ENCODE measurements at places on chromosomes 7 and 10.

GRCh38 chr7:7581531-7582179 is 15.0 kb downstream of the MIOS start:
- no peak for DNase-seq

DNA sequence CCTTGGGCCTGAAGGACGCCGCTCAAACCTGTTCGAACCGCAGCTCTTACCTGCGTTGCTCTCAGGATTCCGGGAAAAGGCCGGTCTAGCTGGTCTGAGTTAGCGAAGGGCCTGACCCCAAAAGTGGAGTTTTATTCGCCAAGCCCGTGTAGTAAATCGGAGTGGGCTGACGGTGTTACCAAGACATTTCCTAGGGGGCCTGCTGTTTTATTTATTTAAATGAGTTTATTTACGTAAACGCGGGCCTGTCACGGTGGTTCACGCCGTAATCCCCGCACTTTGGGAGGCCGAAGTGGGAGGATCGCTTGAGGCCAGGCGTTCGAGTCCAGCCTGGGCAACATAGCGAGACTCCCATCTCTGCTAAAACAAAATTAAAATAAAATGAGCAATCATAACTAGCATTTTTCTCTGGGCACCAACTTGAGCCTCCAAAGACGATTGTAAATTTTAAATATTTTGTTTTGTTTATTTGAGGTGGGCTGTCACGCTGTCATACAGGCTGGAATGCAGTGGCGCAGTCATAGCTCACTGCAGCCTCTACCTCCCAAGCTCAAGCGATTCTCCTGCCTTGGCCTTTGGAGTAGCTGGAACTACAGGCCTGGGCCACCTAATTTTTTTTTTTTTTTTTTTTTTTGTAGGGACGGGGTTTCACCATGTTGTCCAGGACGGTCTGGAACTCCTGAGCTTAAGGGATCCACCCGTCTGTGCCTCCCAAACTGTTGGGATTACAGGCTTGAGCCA is 903 bp downstream of the ZNF655 start:
- no peak for DNase-seq

- peak; percentile 18 for DNase-seq
These were observed 46.0 kb downstream of the ZNRF2 start for GRCh38 chr7:30330134-30331111.

DNA sequence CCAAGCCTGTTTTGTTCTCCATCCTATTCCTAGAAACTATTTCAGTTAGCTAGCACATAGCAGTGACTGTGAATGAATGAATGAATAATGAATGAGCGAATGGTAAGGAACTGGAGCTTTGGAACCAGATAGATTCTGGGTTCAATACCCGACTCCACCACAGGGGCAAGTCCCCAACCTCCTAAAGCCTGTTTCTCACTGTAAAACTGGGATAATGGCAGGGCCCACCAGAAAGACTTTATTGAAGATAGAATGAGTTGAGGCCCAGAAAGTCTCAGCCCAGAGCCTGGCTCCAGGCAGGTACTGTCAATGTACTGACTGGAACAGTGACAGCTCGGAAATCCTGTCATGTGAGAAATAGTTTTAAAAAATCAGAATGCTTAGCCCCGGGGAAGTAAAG is 1.1 kb upstream of the CDH23 start:
- no peak for DNase-seq

DNA sequence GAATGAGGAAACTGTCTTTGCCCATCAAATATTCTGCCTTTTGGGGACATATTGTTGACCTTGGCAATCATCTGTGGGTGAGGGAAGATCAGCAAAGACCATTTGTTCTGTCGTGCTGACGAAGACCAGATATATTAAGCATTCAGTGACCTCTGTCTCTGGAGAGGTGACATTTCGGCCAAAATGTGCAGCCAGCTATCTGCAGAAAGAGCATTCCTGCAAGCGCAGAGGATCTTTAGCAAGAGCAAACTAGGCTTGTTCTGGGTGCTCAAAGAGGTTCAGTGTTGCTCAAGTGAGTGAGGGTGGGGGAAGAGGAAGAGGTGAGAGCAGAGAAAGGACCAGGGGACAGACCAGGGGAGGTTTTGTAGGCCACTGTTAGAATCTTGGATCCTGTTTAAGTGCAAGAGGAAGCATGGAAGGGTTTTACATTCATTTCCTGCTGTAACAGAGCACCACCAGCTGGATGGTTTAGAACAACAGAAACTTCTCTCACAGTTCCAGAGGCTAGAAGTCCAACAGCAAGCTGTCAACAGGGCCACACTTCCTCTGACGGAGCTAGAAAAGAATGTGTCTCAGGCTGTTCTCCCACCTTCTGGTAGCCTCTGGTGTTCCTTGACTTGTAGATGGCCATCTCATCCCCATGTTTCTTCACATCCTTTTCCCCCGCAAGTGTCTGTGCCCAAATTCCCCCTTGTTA is 11.2 kb downstream of the C10orf120 start:
- DNase-seq: no peak

GRCh38 chr10:2929480-2930258 is 137.7 kb upstream of the PFKP start:
- no peak for DNase-seq

DNA sequence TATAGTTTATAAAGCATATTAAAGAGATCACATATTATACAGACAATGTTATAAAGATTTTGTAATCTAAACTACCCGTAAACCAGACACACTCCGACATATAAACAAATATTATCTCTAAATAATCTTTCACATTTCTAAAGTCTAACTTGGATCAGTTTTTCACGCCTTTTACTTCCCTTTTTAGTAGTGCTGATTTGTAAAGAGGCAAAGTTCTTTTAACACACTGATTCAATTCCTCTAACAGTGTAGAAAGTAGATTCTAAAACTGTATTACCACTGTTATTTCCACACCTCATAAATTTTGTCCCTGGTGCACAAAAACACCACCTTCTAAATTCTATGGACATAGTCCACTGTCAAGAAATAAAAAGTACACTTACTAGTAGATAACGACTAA is 230.9 kb downstream of the DOCK4 start:
- DNase-seq: no peak

GRCh38 chr10:46518028-46518725 is 38.3 kb downstream of the GPRIN2 start:
- DNase-seq: no peak

DNA sequence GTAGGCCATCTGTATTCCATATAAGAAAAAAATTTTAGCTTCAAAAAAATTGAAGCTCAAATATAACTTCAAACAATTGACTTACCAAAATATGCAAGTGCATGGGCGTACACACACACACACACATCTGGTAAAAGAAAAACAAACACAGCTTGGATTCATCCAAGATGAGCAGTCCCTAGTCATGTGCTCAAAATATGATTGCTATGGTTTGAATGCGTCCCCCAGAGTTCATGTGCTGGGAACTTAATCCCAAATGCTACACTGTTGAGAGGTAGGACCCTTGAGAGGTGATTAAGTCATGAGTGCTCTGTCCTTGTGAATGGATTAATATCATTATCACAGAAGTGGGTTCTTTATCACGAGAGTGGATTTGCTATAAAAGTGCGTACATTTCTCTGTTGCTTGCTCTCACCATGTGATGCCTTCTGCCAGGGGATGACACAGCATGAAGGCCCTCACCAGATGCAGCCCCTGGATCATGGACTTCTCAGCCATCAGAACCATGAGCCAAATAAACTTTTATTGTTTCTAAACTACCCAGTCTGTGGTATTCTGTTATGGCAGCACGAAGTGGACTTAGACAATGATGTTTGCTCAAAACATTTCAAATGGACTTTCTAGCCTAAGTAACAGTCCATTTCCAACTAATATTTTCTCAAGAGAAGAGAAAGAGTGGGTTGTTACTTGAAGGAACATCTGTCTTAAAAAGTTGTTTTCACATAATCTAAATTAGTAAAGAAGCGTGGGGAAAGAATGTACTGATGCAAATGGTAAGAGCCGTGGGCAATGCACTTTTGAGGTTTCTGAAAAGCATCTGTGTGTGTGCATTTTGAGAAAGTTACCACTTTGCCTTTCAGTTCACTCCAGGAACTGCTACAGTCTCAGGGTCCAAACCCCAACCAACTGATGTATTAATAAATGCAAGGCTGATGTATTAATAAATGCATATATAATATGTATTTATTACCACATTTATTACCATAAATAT is 15.1 kb upstream of the SVIL start:
- no peak for DNase-seq

- DNase-seq: no peak
These were observed 180.2 kb upstream of the CACNA2D1 start for GRCh38 chr7:82623812-82624211.

DNA sequence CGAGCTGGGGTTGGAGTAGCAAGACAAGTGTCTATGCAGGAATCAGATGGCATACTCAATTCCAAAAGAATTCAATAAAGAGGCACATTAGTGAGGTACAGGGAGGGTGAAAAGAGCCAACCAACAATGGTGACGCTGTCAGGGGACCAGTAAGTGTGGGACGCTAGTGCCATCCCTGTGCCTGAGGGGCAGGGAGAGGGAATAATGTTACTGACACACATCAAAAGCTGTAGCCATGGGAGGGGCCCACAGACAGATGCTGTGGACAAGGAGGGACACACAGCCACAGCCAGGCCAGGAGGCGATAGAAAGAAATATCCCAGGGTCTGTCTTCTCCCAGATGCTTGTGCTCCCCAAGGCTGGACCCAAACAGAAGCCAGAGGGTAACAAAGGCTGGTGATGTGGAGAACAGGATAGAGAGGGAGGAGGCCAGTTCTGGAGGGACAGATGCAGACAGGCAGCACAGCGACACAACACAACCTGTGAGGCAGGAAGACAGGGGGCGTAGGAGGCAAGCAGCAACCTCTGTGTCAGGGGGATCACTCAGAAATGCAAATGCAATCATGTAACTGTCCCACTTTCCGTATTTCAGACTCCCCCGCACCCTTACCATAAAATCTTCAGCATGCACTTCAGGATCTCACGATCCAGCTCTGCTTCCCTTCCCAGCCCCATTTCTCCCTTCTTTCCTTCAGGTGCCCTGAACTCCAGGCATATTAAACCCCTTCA is 240.5 kb upstream of the FZD8 start:
- no peak for DNase-seq

- DNase-seq: no peak
These were observed 25.4 kb downstream of the CALD1 start for GRCh38 chr7:134804854-134805253.

- DNase-seq: no peak
These were observed 49.2 kb upstream of the ANKRD1 start for GRCh38 chr10:90969947-90970673.

DNA sequence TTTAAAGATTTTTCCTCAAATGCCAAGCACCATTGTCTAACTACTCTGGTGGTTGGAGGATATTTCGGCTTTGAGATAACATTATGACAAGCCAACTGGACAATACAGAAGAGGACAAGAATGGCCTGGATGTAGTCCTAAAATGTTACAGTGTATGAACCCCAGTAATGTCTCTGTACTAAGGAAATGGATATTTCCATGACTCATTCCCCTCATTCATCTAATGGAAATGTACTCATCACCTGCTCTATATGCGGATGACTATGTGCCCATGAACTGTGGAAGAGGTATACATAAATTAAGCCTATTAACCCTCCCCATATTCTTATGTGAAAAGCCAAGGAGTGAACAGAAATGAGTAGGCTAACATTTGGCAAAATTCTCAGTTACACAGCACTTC is 207.9 kb downstream of the CACNA2D1 start:
- DNase-seq: no peak

- no peak for DNase-seq
These were observed 7.5 kb downstream of the MTG1 start for GRCh38 chr10:133401500-133401899.

- no peak for DNase-seq
These were observed 737.0 kb downstream of the LRMDA start for GRCh38 chr10:76168437-76168836.

- no peak for DNase-seq
These were observed 687.6 kb downstream of the LRMDA start for GRCh38 chr10:76119036-76119435.

DNA sequence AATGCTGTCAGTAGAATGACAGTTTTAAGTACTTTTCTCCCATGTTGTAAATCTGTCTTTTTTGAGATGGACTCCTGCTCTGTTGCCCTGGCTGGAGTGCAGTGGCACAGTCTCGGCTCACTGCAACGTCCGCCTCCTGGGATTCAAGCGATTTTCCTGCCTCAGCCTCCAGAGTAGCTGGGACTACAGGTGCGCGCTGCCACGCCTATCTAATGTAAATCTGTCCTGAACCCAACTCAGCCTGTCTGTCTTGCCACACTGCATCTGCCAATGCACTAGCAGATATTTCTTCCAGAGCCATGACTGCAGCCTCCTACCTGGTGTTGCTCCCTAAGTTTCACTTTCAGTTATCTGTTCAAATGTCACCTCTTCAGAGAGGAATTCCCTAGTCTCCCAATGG is 264.1 kb downstream of the PHF14 start:
- no peak for DNase-seq

GRCh38 chr10:86803156-86803555 is 46.7 kb downstream of the BMPR1A start:
- DNase-seq: no peak

DNA sequence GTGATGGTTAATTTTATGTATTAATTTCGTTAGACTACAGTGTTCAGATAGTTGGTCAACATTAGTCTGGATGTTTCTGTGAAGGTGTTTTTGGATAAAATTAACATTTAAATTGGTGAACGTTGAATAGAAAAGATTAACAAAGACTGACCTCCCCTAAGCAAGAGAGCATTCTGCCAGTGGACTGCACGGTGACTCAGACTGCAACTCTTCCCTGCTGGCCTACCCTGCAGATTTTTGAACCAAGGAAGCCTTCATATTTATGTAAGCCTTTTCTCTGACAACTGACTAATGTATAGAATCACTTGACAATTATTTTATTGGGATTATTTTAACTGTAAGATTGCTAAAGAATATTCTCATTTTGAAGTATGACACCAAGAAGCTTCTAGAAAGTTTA is 7.9 kb upstream of the ZNF248 start:
- DNase-seq: no peak

DNA sequence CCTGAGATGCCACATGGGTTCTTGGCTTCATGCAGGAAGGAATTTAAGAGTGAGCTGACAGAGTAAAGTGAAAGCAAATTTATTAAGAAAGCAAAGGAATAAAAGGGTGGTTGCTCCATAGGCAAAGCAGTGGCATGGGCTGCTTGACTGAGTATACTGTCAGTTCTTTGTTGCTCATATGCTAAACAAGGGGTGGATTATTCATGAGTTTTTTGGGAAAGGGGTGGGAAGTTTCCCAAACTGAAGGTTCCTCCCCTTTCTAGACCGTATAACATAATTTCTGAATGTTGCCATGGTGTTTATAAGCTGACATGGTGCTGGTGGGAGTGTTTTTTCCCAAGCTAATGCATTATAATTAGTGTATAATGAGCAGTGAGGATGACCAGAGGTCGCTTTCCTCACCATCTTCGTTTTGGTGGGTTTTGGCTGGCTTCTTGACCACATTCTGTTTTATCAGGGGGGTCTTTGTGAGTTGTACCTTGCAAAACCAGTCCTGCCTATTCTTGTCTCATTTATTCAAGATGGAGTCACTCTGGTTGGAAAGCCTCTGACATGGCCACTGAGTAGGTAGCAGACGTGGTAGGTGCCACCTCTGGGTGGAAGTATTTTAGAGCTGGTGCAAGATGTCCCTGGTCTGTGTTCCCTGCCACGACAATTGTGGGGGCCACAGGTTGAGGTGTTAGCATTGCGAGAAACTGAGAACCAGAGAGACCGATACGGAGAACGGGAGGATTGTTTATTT is 107.5 kb upstream of the SDK1 start:
- DNase-seq: no peak
